Motor neuron (in vitro differentiated cells): ENCODE measurements at places on chromosomes 5 and 9.
A peak's percentile ranks its signal among the peaks of the same experiment; 100 is the strongest.

- ATAC-seq, result no peak
These were observed 17.0 kb upstream of the TNC start for GRCh38 chr9:115134941-115135340.

- ATAC-seq, result peak; percentile 11
These were observed 234.5 kb upstream of the SLC24A2 start for GRCh38 chr9:20023210-20023905.

DNA sequence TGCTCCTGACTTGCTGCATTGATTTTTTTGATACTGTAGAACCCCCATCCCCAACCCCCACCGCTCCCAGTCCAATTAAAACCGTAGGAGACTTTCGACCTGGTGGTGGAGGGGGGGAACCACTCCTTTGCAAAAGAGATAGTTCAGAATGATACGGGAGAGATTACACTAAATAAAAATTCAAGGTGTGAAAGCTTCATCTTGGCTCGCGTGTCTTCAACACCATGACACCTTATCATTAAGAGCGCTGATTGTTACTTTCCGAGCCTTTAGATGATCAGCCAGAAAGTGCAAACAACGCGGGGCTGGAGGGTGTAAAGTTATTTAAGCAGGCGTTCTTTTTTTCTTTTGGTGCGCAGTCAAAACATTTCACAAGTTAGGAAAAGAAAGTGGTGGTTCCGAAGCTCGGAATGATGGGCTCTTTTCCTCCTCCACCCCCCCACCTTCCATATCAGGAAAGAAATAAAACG is 1.3 kb upstream of the ZNF462 start:
- ATAC-seq, result no peak

GRCh38 chr5:64758901-64759300 is 9.6 kb downstream of the SREK1IP1 start:
- no peak for ATAC-seq

DNA sequence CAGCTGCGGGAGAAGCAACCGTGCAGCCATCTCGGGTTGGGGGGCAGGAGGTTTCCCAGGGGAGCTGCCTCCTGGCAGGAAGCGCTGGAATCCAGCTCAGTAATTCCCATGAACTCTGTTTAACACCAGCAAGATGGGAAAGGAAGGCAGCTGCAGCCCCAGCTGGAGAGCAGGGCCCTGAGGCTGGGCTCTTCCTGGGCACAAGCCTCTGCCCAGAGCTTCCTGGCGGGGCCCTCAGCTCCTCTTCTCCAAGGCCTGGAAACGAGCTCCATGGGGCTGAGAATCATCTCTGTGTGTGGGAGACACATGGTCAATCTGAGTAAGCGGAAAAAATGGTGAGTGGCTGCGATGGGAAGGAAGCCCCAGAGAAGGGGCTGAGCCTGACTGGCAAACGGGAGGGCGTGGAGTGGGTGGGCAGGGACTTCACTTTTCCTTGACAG is 6.3 kb downstream of the MRPL36 start:
- ATAC-seq, result no peak

DNA sequence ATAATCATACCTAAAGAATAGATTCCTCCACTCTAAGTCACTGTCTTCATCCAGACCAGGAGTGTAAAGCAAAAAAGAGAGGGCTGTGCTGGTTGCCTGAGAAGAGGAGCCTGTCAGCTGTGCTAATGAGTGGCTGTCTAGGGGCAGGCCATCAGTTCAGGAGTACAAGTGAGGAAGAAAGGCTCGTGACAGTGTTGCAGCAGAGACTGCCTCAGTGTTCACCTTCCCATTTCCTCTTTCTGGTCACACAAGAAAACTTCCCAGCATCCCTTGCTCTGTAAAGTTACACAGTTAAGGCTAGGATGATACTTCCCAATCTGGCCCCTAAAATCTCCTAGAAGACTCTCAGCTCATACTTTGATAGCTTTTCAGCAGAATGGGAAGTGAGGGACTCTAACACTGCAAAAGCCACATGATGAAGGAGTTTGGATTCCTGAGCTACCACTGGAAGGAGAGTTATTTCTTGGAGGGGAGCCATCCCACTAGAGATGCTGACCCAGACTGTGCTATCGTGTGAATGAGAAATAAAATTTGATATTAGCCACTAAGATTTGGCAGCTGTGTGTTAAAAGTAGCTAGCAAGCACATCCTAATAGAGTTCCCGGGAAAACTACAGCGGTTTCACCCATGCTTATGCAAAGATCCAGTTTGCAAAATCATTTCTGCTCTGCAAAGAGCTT is 67.1 kb downstream of the ADAMTS12 start:
- ATAC-seq, result no peak

- ATAC-seq, result no peak
These were observed 16.3 kb upstream of the CDC23 start for GRCh38 chr5:138229387-138229786.

DNA sequence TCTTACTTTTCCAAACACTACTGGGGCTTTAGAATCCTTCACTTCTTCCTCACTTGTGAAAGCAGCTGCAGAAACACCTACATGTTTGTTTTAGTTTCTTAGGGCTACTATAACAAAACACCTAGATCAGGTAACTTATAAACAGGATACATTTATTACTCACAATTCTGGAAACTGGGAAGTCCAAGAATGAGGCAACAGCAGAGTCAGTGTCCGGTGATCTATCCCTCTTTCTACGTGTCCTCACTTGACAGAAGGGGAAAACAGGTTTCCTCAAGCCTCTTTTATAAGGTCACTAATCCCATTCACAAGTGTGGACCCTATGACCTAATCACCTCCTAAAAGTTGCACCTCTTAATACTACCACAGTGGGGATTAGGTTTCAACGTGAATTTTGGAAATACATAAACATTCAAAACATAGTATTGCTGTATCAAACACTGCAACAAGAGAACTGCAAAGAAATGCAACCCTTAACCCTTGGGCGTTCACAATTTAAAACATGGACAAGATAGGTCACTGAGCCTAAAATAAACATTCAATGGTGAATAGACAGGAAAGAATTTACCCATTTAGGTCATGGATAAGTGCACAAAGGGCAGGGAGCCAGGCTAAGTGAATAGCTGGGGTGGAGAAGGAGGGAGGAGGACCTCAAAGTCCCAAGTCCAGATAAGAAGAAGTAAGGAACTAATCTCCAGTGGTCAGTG is 104.3 kb downstream of the PIK3R1 start:
- ATAC-seq, result no peak

- no peak for ATAC-seq
These were observed 1355.1 kb upstream of the WWC1 start for GRCh38 chr5:166936351-166936750.

- peak; percentile 38 for ATAC-seq
These were observed 7.2 kb upstream of the MCC start for GRCh38 chr5:113495422-113495841.

DNA sequence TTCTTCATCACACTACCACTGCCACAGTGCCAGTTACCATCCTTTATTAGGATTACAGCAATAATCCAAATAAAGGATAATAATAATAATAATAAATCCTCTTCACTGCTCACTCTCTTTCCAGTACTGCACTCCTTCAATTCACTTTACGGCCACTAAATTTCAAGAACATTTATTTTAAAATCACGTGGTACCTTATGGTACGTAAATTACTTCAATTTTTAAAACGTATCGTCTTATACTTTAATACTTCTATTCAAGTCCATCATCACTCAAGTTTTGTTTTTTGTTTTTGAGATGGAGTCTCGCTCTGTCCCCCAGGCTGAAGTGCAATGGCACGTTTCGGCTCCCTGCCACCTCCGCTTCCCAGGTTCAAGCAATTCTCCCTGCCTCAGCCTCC is 36.5 kb downstream of the PTBP3 start:
- ATAC-seq, result no peak

GRCh38 chr5:72530196-72530595 is 23.0 kb upstream of the ZNF366 start:
- no peak for ATAC-seq

DNA sequence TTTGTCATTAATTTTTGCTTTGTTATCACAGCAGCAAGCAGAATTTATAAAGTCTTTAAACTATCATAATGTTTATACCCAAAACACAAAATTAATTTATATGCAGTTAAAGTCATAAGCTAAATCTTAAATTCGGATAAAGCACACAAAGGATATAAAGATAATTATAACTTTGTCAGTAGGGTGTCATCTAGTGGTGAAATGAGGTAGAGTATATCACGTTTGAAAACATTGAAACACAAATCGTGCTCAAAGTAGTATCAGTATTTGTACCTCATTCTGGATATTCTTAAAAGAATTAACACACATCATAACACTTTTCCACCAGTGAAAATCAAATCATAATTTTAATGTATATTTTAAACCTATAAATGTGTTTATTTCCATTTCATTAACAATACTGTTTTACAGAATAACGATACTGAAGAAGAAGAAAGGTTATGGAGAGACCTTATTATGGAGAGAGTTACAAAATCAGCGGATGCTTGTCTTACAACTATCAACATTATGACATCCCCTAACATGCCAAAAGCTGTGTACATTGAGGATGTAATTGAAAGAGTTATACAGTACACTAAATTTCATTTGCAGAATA is 129.5 kb downstream of the NIPBL start:
- ATAC-seq, result peak; percentile 34

DNA sequence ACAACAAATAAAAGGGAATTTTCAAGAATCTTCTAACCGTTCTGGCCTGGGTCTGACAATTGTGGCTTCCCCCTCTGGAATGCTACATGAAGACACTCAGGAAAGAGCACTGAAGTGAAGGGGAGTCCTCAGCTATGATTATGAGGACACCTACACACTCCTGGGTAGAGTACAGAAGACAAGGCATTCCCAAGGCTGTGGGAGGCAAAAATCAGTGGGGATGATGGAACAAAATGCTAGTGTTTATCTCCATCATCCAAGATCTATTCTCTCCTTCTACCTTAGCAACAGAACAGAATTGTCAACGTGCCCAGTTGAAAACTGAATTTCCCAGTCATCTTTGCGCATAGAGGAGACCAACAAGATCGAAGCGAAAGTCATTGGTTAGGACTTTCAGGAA is 130.1 kb upstream of the LARP1 start:
- ATAC-seq, result no peak

DNA sequence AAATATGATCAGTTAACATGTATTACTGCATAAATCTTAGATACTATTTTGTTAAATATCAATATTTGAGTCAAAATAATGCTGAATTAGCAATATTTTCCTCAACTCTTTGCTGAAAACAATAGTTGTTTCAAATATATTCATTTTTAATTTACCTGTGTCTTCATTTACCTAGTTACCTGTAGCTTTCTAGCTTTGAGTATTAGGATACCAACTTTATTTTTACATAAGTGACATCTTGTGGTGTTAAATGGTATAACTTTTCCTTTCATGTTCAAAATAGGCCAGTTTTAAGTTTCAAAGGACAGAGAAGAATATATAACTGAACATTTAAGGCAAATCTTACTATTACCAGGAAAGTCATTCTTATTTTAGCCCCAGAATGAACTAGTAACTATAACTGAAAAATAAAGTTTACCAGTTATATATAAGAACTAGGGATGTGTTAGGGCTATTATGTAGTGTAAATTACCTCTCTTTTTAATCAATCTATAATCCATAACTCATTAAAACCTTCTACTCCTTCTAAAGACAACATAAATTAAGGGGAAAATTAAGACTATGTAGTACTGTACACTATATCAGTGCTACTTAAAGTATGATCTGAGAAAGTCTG is 25.3 kb downstream of the AP3B1 start:
- ATAC-seq, result no peak

DNA sequence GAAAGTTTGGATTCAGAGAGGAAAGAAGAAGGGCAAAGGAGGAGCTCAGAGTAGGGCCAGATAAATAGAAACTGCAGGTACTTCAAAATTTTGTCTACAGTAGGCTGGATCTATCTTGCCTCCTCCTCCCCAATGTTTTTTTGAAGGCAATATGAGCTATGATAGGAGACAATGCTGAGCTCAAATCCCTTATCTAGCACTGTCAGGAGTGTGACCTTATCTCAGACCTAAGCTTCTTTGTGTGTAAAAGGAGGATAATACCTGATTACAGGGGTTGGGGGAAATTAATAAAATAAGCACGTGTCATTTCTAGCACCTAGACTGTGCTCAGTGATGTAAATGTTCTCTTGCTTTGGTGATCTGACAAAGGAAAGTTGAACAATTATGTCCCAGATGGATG is 137.8 kb upstream of the CD180 start:
- no peak for ATAC-seq

DNA sequence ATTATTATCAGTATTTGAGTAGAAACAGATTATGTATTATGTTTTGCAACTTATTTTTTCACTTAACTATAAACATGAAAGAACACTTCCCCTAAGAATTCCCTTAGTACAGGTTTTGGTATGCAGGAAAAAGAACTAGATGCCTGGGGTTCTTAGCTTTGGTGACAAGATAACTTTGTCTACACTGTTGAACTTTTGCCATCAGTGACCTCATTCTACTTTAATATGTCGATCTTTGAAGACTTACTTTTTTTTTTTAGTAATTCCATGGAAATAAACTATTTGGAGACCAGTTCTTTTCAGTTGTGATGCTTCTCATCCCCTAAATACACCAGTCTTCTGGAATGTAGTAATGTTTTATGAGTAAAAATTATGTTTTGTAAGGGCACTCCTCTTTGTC is 34.3 kb downstream of the ZNF462 start:
- no peak for ATAC-seq

DNA sequence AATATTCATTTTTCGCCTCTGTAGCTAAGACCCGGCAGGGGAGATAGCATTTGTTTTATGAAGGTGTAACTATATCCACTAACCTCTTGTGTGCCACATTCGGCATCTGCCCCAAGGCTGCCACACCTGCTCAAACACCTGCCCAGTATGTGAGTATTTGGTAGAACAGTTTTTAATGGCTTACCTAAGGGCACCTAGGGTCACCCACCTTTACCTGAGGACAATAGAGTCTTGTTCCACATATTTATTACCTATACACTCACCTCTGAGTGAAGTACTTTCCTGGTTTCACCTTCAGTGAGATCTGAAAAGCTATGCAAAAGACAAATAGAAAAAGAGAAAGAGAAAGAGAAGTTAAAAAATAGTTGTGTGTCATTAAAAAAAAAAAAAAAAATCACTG is 68.0 kb upstream of the PIP5K1B start:
- ATAC-seq, result no peak

DNA sequence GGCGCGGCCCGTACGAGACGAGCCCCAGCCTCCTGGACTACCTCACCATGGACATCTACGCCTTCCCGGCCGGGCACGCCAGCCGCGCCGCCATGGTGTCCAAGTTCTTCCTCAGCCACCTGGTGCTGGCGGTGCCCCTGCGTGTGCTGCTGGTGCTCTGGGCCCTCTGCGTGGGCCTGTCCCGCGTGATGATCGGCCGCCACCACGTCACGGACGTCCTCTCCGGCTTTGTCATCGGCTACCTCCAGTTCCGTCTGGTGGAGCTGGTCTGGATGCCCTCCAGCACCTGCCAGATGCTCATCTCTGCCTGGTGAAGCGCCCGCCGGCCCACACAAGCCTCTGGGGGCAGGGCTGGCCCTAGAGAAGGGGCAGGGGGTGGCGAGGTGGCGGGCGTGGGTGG is 18.5 kb downstream of the PLPP7 start:
- ATAC-seq, result no peak
